ENCODE measurements at places on chromosomes 6 and 20.

- DNase-seq = no peak
Measured at GRCh38 chr6:138410048-138410735, 6.2 kb downstream of the HEBP2 start.

DNA sequence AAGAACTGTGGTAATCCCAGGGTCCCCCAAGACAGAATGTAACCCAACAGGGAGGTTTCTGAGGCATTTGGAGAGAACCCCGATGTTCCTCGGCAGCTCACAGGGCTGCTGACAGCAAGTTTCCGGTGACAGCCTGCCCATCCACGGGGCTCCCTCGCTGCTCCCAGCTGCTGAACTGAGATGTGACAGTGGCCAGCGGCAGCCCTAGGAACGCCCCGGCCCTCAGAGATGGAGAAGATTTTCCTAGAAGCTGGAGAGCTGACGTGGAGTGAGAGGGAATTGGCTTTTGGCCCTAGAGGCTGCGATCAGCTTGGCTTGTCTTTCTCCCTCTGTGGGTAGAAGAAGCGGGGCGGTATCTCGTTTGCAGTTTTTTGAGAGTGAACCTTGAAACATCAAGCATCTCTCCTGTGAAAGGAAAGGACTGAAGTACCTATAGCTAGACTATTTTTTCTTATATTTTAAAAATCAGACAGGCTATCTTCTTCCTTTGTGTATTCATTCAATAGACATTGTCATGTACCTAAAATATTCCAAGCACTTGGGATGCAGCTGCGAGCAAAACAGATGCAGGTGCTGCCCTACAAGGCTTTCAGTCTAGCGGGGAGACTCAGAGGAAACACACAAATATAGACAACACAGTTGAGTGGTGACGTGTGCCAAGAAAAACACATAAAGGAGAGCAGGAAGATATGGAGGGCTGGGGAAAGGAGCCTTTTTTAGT, 28.4 kb upstream of the NFATC2 start:
- no peak for DNase-seq

GRCh38 chr20:63373996-63374395, 12.8 kb upstream of the CHRNA4 start:
- no peak for DNase-seq

DNA sequence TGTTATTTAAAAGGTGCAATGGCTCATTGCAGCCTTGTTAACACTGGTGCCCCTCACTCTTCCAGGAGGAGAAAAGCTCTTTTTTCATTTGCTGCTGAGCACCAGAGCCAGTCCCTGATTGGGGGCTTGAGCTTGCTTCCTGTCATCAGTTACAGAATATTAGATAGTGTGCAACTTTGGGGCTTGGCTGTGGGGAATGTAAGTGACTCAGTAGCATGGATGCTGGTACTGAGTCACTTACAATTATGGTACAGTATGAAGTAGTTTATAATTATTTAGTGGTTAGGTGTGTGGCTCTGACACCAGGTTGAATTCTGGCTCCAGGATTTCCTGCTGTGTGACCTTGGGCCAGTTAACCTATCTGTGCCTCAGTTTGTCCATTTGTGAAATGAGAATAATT, 37.6 kb downstream of the ANKS1A start:
- no peak for DNase-seq

GRCh38 chr6:71239694-71240093, 48.9 kb upstream of the OGFRL1 start:
- DNase-seq = no peak

- no peak for DNase-seq
Measured at GRCh38 chr20:13430346-13431002, 208.3 kb downstream of the TASP1 start.

DNA sequence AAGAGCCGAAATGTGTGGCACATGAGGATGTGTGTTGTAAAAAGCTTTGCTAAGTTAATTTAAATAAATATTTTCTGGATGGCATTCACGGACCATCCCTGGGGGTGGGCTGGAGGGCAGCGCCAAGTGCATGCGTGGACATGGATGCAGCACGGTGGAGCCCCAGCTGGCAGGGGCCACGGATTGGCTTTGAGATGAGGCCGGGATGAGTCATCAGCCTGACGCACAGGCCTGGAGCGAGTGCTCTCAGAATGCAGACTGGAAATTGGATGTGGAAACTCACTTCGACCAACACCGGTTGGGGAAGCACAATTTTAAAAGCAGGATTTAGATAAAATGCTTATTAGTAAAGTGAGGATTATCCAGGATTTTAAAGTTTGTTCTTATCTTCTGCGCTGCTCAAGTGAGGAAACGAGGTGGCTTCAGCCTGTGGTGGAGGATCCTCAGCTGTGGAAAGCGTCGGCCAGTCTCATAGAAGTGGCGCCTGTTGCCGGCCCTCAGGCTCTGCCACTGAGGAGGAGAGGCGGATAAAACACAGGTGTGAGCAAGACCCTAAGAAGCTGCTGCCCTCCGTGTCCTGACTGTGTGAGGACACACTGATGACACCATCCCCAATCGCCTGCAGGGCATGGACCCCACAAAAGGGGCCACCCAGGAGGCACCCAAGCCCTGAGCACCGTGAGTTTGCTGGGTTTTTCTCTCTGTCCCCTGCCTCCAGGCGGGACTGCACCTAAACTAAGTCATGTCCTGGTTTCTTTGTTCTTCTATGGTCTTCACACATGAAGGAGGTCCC, 279.7 kb downstream of the CDH4 start:
- DNase-seq = no peak

DNA sequence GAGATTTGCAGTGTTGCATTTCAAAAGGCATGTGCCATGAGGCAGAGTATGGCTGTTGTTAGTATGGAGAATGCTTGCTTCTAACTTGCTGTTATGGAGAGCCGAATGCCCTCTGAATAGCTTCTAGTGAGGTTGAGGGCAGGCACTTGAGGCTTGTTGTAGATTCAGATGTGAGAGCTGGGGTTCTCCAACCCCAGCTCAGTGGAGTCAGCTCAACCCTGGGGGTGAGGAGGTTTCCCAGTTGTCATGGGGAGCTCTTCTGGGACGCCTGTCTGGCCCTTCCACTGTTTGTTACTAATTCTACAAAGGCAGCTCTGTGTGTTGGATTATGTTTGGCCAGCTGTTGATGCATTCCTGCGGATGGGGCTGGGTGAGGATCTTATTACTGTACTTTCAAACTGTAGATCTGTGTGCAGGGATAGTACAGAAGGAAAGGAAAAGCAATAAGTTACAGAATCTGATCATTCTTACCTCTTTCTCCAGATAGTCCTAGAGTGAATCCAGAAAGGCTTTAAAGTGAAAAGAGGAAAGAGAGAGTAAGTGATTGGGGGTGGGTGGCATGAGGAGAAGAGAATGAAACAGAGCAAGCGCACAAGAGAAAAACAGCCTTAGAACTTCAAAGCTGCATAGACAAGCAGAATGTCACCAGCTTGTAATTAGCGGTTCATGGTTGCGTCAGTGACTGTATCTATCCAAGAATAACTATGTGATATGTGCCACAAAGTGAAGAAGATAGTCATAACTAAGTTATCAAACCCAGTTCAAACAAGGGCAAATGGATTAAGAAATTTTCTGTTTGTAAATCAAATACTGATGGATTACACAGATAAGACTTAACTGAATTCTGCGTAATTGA, 148.7 kb downstream of the PRL start:
- DNase-seq = no peak

DNA sequence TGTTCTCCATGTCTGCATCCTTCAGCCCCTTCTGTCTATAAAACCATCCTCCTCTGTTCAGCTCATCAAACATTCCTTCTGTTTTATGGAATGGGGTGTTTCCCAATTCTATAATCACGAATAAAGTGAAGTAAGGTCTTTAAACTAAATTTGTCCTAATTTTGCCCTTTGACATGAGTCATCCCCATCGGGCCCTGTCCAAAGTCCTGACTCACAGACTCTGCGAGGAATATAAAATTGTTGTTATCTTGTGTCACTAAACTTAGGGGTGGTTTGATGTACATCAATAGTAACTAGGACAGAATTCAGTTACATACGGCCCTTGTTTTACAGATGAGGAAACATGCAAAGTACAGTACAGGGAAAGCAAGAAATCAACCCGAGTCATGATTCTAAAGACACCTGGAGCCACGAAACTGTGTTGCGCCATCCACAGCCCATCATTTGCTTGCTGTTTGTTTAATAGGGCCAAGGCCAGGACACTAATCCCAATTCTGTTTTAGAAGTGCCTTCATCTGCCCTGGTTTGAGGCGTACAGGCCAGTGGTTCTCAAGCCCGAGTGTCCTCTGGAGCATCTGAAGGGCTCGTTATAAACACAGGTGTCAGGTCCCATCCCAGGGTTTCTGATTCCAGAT, 2.8 kb downstream of the ACSS1 start:
- no peak for DNase-seq

DNA sequence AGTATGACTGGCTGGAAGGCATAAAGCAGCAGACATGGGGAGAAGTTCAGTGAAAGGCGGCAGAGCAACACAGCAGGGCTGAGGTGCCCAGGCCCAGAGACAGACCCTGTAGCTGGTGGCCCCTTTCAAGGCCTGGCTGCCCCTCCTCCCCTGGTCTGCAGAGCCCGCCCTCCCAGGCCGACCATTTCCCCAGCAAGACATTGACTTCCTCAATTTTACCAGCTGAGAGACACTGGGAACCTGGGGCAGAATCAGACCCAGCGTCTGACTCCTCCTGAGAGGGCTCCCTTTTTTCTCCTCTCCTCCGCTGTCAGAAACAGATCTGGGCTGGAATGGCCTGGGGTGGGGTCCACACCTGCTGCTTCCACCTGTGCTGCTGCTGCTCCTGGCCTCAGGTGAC, at the start of gene TREML4:
TSS of gene TREML4 (plus strand) at position 254 of the 400 bp plus-strand sequence. CDS start at position 333, 79 bp downstream.
- DNase-seq = no peak

- DNase-seq = no peak
Measured at GRCh38 chr6:41768545-41769308, 11.0 kb downstream of the FRS3 start.

DNA sequence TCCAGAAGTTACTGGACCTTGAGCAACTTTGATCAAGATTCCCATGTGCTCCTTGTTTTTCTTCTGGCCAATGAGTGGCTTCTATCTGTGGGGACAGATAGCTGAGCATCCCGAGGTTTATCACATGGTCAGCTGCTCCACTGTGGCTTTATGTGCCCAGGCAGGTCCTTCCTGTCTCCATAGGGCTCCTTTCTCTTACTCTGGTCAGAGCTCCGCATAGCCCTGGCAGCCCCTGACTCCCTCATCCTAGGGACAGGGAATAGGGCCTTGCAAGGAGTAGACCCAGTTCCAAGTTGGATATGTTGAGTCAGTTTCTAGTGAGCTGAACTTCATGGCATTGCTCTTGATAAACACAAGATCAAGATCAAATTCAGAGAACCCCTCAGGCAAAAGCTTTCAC, 6.4 kb upstream of the MAS1L start:
- no peak for DNase-seq

GRCh38 chr6:144248476-144249301, 36.4 kb upstream of the UTRN start:
- DNase-seq = no peak

- DNase-seq = no peak
Measured at GRCh38 chr6:138507977-138508675, 8.8 kb upstream of the NHSL1 start.

DNA sequence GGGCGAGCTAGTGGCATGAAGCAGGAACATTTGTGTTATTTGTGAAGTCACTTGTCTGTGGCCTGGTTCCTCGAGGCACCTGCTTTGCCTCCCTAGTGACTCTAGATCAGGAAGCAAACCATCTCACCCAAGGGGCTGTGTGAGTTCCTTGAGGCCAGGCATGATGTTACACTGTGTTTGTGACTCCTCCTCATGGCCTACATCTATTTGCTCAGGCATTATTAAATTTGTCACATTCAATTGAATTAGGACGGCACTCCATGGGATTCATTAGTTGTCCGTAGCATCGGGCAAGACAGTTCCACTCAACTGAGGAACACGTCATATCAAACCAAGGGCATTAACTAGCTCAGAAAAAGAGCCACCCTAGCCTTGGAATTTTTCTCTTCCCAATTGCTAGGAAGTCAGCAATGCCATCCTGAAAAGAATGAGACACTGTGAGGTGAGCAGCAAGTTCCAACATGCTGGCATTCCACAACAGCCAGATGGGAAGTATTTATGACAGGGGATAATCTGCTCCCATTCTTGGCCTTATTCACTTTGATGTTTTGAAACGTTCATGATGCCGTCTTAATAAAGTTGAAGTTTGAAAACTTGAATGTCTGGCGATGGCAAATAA, 17.2 kb downstream of the TMEM200A start:
- no peak for DNase-seq

- DNase-seq = no peak
Measured at GRCh38 chr6:144075875-144076274, 19.5 kb downstream of the SF3B5 start.

DNA sequence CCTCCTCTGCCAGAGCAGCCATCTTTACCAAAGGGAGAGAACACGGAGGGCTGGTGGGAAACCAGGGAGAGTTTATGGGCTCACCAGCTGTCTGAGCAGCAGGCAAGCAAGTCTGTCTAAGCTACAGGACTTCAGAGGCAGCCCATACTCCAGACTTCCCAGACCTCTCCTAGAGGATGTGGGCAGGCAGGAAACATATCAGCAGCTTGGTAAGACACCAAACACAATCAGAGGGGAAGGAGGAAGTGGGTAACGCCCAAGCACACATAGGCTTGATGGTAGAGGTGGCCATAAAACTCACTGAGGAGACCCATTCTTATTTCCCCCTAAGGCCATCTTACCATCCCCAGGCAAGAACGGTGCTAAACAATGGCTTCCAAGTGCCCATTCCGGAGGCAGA, 143.1 kb upstream of the ARID1B start:
- no peak for DNase-seq

DNA sequence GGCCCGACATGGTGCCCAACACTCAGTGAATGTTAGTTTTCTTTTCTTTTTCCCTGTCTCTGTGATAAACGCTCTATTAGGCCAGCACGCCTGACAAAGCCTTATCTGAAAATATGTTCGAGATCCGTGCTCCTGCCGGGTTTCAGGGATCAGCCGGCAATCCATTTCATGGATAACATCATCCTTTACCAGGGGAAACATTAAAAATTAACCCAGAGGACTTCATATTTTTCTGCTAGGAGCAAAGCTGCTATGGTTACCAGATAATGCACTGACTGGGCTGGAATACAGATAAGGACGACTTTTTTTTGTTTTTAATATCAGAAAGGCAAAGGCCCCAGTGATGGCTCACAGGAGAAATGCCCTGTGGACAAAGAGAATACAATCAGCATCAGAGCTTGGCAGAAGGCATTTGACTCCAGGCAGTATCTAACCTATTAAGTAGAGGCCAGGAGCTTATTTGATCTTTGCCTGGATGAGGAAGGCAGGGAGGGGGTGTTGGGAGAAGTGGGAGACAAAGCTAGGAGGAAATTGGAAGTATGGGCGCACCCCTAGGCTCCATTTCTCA, 482.0 kb upstream of the CHD6 start:
- no peak for DNase-seq

Data from activated T-cell treated with anti-CD3 and anti-CD28 coated beads for 4 hours (primary cell).